WERI-Rb-1 (cell line): ENCODE measurements at places on chromosomes 5 and 9.

DNA sequence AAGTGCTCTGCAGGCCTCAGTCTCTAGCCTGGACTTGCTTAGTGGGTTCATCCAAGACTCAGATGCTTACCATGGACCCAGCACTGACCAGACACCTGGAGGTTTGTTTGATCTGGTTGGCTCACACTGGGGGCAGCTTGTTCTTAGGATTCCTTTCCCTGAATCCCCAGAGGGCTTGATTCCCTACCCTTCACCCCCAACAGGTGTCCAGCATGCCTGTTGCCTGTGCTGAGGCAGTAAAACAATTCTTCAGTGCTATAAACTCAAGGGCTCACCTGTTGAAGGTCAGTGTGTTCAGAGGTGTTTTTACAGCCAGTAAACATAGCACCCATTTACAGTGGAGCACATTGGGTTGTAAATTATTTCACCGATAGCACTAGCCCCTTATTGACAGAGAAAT, 123.8 kb upstream of the KLF4 start:
- DNase-seq, result no peak

- no peak for DNase-seq
These were observed 26.5 kb upstream of the CLPTM1L start for GRCh38 chr5:1371218-1371971.

DNA sequence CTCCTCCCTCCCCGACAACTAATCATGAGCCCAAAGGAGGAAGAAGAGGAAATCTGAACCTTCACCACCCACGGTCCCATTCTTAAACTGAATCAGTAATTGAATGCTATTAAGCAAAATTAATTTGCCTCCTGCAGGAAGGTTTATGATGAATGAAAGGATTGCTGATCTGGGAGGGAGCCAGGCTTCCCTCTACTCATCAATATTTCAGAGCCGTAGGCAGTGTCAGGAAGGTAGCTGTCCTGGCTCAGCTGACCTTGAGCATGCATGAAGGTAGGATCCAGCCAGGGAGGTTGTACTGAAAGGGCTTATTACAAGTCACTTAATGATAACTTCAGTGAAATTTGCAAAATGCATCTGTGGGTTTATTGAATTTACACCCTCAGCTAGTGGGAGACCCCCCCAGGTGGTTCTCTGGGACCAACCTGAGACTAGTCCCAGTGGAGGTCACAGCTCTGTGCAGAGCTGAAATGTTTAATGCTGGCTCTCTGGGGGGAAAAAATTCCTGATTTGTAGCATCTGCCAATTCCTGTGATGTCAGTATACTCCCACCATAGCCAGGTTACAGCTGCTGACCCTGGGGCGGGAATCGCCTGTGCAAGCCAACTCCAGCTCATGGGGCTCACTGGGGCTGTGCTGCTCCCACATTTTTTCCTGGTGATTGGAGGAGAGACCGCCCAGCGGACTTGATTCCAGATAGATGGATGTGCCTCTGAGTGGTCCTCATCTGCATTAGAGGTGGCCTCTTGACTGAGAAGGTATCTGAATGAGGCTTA, 47.9 kb upstream of the NCS1 start:
- DNase-seq, result no peak

DNA sequence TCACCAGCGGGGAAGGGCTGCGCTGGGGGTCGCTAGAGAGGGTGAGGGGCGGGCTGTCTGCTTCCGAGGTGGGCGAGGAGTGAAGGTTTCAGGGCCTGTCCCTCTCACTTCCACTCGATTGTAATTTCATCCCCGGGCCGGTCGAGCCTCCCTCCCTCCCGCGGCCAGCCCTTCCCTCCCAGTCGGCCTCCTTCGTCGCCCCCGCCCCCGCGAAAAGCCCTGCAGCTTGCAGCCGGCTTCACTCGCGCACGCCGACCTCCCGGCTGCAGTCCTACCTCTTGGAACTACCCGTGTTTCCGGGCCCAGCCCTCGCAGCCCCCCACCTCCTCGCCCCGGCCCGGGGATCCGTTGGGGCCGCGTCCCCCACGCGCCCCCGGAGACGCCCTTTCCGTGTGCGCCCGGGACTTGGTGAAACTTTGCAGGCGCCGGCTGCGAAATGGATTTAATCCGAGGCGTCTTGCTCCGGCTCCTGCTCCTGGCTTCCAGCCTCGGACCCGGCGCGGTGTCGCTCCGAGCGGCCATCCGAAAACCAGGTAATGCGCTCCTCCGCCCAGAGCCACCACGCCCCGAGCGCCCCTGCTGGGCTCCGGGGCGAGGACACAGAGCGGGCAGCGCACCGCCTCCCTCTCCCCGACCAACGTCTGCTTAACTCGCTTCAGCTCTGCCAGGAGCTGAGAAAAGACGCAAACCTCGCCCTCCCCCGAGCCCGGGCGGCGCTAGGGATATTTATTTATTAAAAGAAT, at the start of gene EGFLAM:
Gene EGFLAM (plus strand): TSS at position 241 of the 743 bp plus-strand sequence. CDS start 196 bp downstream, at position 437.
- DNase-seq, result peak; percentile 91

DNA sequence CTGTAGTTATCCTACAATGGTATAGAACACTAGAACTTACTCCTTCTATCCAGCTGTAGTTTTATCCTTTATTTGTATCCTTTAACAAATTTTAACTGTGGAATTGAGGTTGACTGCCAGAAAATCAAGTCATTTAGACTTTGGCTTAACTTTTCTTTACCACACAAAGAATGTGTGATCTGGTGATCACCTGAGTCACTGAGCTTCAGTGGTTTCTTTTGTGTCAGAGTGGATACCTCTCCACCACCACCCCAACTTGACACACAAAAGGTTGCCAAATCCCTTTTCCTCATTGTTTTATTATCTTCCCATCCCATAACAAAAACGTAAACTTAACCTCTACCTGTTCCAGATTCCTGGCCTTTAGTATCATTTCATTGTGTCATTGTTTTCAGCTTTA, 5.5 kb downstream of the OTULIN start:
- DNase-seq, result no peak

DNA sequence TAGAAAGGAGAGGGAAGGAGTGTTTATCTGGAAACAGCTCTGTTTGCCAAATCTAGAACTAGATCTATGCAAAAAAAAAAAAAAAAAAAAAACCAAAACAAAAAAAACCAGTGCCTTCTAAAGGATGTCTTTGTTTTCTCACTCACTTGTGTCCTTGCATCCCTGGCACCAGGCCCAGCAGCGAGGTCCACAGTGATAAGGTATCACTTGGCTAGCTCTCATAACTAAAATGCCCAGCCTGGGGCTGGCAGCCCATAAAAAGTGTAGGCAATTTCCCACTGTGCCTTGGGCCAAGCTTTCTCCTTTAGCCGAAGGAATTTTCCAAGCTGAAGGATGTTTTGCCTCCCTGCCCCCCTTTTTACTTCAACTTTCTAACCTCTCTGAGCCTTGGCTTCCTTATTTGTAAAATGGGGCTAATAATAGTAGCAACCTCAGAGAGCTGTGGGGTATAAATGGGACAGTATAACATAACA, 20.8 kb downstream of the RGS3 start:
- DNase-seq, result no peak

- no peak for DNase-seq
These were observed 146.6 kb downstream of the RAPGEF6 start for GRCh38 chr5:131488463-131488862.

DNA sequence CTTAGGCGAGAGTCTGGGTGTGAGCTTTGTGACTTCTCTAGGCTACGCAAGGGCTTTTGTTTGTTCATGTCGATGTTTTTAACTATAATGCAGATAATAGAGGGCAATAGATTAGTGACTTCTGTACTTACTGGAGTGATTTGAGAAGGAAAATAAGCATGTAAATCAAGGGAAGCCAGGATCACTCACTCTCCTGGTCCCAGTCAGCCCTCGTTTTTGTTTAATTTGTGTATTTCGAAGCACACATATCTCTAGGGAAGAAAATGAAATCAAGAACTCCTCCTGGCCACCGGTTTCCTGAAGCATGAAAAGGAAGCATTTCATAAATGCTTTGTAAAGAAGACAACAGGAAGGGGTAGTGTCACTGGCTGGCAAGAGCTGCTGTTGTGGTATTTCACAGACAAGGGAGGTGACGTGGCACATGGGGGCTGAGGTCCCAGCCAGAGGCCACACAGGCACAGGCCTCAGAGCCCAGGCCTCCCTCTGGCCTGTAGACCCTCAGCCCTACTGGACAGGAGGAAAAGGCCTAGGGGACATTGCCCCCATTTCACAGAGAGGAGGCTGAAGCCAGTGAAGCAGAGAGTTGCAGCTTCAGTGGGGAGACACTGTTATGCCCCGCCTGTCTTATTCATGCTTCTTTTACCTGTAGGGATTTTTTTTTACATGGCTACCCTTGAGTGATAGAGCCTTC, 34.1 kb downstream of the IRF1 start:
- DNase-seq, result no peak

GRCh38 chr5:178577376-178577839, 12.8 kb downstream of the COL23A1 start:
- DNase-seq, result no peak

DNA sequence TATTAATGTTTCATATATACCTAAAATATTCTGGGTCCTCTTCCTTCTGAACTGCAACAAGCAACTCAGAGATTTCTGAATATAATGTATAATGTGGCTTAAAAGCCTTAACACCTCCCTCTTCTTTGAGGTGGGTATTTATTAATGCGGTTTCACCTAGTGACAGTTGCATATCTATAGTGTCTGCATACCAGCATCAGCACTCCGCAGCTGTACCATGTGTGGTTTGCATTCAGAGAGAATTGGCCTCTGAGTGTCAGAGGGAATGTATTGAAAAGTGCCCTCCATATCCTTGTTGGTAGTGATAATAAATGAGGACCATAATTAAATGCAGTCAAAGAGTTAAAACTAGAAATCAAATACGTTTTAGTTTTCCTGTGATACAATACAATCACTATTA, 256.6 kb upstream of the ARRDC3 start:
- no peak for DNase-seq

GRCh38 chr5:125331987-125332598, 585.7 kb upstream of the ZNF608 start:
- DNase-seq, result no peak

- DNase-seq, result no peak
These were observed 53.4 kb downstream of the TENT4A start for GRCh38 chr5:6766604-6767093.

DNA sequence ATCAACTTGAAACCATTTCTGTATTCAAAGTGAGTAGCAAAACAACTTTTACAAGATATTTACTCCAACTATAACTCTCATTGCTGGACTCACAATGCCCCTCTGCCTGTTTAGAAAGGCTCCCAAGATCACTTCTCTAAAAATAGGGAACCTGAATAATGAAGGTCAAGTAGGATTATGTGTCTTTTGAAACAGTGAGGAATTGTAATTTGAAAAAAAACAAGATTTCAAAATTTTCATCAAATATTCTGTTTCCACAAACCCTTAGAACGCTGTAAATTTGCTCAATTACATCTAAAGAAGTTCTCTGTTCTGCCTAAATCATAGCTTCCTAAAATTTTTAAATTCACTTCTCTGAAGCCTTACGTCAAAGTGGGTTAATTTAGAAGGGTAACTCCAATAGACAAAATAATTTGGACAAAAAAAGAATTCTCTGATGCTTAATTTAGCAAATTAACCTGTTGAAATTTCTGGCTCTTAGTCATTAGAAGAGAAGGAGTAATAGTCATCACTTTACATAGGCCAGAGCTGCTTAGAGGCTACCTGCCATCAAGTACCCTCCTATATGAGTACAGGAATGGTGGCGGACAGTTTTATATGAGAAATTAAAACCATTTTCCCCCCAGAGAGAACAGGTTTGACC, 4.0 kb downstream of the ELL2 start:
- no peak for DNase-seq

DNA sequence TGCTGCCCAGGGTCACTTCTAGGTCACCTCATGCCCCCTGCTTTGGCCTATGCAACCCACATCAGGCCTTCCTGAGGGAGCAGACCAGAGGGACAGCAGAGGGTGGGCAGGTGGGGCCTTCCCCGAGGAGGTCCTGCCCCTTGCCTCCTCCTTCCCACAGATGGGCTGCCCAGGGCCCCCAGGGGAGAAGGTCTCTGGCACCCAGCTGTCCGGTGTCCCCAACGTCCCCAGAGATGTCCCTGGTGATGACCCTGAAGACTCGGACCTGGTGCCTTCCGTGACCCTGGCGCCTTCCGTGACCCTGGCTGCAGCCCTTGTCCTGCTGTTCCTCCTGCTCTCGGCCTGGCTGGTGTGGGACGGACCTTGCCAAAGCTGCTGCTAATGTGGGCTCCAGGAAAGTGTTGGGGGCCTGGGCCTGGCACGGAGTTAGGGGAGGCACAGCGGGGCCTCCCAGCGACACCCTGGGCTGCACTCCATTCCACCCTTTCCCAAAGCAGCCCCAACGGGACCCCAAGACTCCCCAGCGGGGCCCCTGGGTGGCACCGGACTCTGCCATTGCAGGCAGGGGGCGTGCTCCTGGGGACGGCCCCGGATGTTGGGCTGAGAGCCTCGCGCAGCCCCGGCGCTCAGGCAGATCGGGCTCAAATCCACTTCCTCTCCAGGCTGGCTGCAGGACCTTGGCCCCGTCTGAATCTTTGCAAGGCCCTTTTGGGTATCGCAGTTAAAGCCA, 6.8 kb upstream of the SLC2A6 start:
- DNase-seq, result no peak

DNA sequence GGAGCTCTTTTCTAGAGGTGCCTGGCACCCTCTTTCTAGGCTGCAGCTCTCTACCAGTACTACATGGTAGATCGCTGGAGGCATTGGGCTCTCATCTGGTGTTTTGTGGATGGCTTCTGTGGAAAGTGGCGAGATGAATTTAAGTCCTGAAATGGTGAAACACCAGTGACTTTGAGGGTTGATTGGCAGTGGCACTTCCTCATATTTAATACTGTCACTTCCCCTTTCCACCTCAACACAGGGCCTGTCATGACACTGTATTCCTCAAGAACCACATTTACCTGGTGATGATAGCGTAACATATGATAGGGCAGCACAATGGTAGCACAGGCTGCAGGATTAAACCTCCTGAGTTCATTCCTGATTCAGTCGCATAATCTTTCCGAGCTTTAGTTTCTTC, 132.1 kb downstream of the KDM4C start:
- DNase-seq, result no peak
